ENCODE measurements at places on chromosomes 1 and 21. TPM values are rescaled to one million over a fixed set of nuclear protein-coding genes. Genes with fewer than 3 reads are reported as not detected.

DDAH1 gene
- 29.7 TPM for total RNA-seq

MFAP2 gene
- total RNA-seq, result 89.3 TPM

- DNase-seq, result no peak
- no peak overlapping the region for H3K27ac ChIP-seq
- H3K27me3 ChIP-seq, result peaks cover 2% of the 10 kb centered on the region
- H3K36me3 ChIP-seq, result no peaks in the 10 kb centered on the region
- no peak overlapping the region for H3K4me3 ChIP-seq
- no peaks in the 10 kb centered on the region for H3K4me1 ChIP-seq
Measured at GRCh38 chr1:244067893-244068292, 16.8 kb downstream of the ZBTB18 start.

DNA sequence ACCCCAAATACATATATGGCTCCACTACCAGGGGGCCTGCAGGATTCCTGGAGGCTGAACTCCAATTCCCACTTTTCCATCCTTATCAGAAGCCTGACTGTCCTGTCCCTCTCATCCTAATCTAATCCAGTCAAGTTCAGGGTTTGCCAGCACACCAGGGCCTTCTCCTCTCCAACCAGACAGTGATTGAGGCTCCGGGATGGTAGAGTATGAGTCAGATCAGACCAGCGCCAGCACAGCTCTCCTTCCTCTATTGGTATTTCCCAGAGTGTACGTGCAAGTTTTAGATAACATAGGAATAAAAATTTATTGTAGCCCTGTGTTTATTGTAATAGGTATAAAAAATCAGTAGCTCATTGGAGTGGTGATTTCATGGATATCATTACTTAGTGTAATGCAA lies 24.5 kb upstream of the RCSD1 start:
- no peaks in the 10 kb centered on the region for H3K27me3 ChIP-seq
- peaks cover 13% of the 10 kb centered on the region for H3K4me1 ChIP-seq
- no peak overlapping the region for H3K27ac ChIP-seq
- no peak for DNase-seq

GRCh38 chr1:219460896-219461815 lies 151.7 kb downstream of the ZC3H11B start:
- H3K27me3 ChIP-seq, result no peaks in the 10 kb centered on the region
- H3K27ac ChIP-seq, result no peak overlapping the region
- no peaks in the 10 kb centered on the region for H3K36me3 ChIP-seq
- H3K4me1 ChIP-seq, result peaks cover 9% of the 10 kb centered on the region
- no peak overlapping the region for H3K4me3 ChIP-seq
- peak; percentile 54 for DNase-seq

GRCh38 chr1:155079487-155080311 lies 1.1 kb downstream of the EFNA3 start:
- peaks cover 74% of the 10 kb centered on the region for H3K27me3 ChIP-seq
- no peak for DNase-seq
- no peaks in the 10 kb centered on the region for H3K36me3 ChIP-seq

GRCh38 chr1:229027622-229028182 lies 243.2 kb upstream of the RAB4A start:
- H3K27me3 ChIP-seq, result no peaks in the 10 kb centered on the region
- no peak overlapping the region for H3K4me3 ChIP-seq
- no peaks in the 10 kb centered on the region for H3K36me3 ChIP-seq
- H3K27ac ChIP-seq, result no peak overlapping the region

DNA sequence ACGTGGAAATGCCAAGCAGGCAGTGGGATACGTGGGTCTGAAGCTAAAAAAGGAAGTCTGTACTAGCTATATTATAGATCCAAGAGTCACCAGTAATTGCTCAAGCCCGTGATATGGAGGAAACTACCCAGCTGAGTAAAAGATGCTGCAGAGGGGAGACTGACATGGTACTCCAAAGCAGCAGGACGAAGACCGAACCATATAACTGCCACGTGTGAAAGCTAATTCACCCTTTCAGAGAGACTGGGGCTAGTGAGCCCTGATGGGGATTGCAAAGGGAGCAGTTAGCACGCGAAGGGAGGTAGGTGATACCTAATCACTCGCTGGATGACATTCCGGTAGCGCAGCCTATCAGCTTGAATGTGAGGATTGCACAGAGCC lies 316 bp downstream of the AP4B1 start:
- H3K27ac ChIP-seq, result peak overlapping the region; percentile 98
- H3K27me3 ChIP-seq, result no peaks in the 10 kb centered on the region
- H3K36me3 ChIP-seq, result peaks cover 39% of the 10 kb centered on the region

DNA sequence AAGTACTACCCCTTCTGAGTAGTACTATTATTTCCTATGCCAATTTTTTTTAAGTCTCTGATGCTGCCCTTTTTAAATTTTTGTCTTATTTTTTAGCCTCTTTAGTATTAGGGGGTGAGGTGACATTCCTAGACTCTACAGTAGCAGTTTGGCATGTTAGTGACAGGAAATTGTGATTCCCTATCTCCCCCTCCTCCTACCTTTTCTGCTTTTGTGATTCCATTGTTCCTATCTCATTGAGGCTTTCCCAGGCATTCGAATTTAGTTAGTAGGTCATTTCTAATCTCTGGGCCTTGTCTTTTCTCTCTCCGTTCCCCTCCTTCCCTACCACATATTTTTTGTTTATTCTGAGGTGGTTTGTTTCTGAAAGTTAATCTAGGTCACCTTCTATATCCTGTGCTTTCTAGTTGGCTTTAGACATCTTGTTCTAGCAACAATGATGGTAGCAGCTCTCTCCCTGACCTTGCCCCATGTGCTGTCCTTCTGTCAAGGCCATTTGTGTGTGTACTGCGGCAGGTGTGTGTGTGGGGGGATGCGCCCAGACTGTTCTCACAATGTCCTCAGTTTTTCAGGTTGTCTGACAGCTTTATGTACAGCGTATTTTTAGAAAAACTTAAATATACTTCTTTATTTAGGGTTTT lies 21.5 kb downstream of the SEMA6C start:
- H3K27me3 ChIP-seq, result no peaks in the 10 kb centered on the region
- no peaks in the 10 kb centered on the region for H3K4me1 ChIP-seq
- DNase-seq, result no peak
- peaks cover 2% of the 10 kb centered on the region for H3K36me3 ChIP-seq
- no peak overlapping the region for H3K4me3 ChIP-seq
- H3K27ac ChIP-seq, result no peak overlapping the region

GRCh38 chr21:42819861-42820615 lies 59.3 kb downstream of the WDR4 start:
- H3K36me3 ChIP-seq, result no peaks in the 10 kb centered on the region
- no peak overlapping the region for H3K27ac ChIP-seq
- H3K4me3 ChIP-seq, result no peak overlapping the region
- H3K27me3 ChIP-seq, result no peaks in the 10 kb centered on the region
- no peak for DNase-seq

DNA sequence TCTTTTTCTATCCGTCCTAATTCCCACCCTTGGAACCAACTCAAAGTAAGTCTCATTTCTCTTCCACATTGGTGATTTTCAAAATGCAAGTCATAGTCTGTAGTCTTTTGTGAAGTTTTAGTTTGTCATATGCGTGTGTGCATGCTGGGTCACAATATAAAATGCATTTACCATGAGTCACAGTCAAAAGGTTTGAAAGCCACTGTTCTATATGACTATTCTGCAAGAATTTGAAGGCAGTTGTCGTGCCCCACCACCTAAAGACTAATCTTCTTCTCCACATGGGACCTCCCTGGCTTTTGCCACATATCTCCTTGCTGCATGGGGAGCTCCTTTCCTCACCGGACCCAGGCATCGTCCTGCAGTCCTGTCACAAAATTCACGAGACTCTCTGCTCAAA lies 1.6 kb downstream of the STPG1 start:
- H3K27me3 ChIP-seq, result no peaks in the 10 kb centered on the region
- no peak for DNase-seq
- no peak overlapping the region for H3K27ac ChIP-seq
- H3K4me3 ChIP-seq, result no peak overlapping the region

DNA sequence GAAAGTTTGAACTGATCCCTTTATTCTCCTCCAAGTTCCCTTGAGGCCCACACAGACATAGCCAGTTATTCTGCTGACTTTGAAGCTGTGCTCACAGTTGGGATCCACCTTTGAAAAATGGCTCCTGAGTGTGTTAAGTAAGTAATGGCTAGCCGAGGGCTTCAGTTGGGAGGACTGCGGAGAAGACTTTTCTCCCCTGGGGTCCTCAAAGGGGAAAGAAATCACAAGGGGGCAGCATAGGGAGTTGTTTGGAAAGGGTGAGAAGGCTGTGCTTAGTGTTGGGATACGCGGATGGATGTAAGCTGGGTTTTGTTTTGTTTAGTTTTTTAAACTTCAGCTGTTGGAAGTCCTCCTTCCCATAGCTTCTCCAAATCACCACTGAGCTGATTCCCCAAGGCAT lies 8.3 kb downstream of the PGM1 start:
- H3K27me3 ChIP-seq, result no peaks in the 10 kb centered on the region
- no peak for DNase-seq
- no peak overlapping the region for H3K4me3 ChIP-seq
- no peaks in the 10 kb centered on the region for H3K4me1 ChIP-seq
- H3K36me3 ChIP-seq, result no peaks in the 10 kb centered on the region

- H3K36me3 ChIP-seq, result peaks cover 3% of the 10 kb centered on the region
- H3K27me3 ChIP-seq, result peaks cover 4% of the 10 kb centered on the region
- no peak overlapping the region for H3K4me3 ChIP-seq
- H3K27ac ChIP-seq, result no peak overlapping the region
- H3K4me1 ChIP-seq, result peaks cover 3% of the 10 kb centered on the region
Measured at GRCh38 chr1:64046891-64047290, 156.5 kb upstream of the UBE2U start.

DNA sequence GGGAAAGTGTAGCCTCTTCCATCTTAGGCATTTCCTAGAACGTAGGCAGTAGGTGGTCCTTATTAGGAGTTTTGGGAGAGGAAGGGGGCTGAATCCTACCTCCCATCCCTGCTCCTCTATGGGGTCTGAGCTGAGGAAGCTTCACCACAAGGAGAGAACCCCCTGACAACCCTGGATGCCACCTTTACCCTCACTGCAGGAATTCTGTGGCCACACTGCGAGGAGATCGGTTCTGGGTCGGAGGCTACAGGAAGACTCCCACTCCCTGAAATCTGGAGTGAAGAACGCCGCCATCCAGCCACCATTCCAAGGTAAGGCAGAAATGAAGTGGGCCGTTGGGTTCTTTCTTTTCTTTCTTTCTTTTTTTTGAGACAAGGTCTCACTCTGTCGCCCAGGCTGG lies 1.5 kb downstream of the MX1 start:
- H3K27me3 ChIP-seq, result peaks cover 18% of the 10 kb centered on the region
- peaks cover 37% of the 10 kb centered on the region for H3K36me3 ChIP-seq
- H3K4me3 ChIP-seq, result peak overlapping the region; percentile 91

DNA sequence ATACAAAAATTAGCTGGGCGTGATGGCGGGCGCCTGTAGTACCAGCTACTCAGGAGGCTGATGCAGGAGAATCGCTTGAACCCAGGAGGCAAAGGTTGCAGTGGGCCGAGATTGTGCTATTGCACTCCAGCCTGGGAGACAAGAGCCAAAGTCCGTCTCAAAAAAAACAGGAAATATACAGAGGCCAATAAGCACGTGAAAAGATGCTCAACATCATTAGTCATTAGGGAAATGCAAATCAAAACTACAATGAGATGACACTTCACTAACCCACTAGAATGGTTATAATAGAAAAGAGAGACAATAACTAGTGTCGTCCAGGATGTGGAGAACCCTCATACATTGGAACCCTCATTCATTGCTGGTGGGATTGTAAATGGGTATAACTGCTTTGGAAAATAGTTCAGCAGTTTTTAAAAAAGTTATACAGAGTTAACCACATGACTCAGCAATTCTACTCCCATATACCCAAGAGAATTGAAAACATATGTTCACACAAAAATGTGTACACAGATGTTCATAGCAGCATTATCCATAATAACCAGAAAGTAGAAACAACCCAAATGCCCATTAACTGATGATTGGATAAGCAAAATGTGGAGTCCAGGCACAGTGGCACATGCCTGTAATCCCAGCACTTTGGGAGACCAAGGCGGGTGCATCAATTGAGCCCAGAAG lies 6.4 kb upstream of the E2F2 start:
- no peak overlapping the region for H3K27ac ChIP-seq
- peak; percentile 37 for DNase-seq
- H3K4me1 ChIP-seq, result peaks cover 7% of the 10 kb centered on the region
- H3K4me3 ChIP-seq, result no peak overlapping the region

DNA sequence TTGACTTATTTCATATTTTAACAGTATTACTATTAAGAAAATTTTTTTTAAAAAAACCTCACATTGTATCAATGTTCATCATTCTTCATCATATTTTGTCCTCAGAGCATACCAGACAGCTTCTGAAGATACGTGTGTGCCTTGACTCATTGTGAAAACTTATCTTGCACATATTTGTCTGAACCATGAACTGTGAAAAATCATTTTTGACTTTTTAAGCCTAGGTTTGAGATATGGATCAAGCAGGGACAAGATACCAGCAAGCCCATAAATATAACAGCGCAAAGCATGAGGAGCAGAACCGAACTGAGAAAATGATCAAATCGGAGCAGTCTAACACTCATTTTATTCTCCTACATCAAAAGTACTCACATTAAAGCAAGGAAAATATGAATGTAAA lies 506.0 kb downstream of the BRINP3 start:
- H3K27me3 ChIP-seq, result no peaks in the 10 kb centered on the region
- H3K4me1 ChIP-seq, result no peaks in the 10 kb centered on the region
- H3K4me3 ChIP-seq, result no peak overlapping the region
- no peak overlapping the region for H3K27ac ChIP-seq
- H3K36me3 ChIP-seq, result no peaks in the 10 kb centered on the region

DNA sequence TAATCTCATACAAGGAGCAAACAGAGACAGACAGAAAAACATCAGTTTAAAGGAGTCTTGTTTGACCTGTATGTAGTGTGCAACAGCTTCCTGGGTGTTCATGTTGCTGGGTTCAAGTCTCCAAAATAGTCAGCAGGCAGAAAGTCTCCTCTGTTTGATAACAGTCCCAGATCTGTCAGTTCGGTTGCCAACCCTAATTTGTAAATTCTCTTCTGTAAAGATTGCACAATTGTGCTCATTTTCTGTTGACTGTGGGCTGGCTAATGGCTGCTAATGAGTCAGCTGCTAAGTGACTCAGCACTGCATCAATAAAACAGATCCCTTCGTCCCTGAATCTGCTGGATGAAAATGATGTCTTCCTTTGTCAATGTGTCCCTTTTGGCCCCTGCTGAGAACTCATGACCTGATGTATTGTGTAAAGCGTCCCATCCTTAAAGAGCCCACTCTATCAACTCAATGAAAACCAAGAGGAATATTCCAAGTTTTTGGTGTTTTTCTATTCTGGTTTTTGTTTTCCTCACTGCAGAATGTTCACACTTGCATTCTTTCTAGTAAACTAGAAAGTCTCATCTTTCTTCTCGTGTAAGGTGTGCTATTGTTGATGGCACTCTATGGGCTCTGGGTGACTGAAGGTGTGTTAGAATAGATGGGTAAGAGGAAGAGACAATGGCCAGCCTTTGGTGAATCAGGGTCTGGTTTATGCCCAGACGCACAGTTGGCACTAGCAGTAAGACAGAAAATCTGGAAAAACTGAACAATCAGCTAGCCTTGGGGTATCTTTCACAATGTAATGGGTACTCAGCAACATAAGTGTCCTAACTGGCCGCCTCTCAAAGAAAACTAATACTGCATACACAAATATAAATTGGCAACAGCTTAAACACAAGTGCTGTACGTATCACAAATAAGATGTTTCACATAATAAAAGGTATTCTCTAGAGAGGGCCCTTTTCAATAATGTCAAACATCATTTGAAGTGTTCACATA lies 75.1 kb upstream of the SIPA1L2 start:
- no peak overlapping the region for H3K27ac ChIP-seq
- peak; percentile 53 for DNase-seq
- H3K4me1 ChIP-seq, result peaks cover 8% of the 10 kb centered on the region
- no peaks in the 10 kb centered on the region for H3K36me3 ChIP-seq

- H3K36me3 ChIP-seq, result no peaks in the 10 kb centered on the region
- no peak overlapping the region for H3K27ac ChIP-seq
- H3K4me3 ChIP-seq, result no peak overlapping the region
- no peak for DNase-seq
- no peaks in the 10 kb centered on the region for H3K27me3 ChIP-seq
Measured at GRCh38 chr1:187877220-187877619, 1048.5 kb downstream of the PLA2G4A start.
